ENCODE measurements at places on chromosomes 13 and 19.
A peak's percentile ranks its signal among the peaks of the same experiment; 100 is the strongest.

DNA sequence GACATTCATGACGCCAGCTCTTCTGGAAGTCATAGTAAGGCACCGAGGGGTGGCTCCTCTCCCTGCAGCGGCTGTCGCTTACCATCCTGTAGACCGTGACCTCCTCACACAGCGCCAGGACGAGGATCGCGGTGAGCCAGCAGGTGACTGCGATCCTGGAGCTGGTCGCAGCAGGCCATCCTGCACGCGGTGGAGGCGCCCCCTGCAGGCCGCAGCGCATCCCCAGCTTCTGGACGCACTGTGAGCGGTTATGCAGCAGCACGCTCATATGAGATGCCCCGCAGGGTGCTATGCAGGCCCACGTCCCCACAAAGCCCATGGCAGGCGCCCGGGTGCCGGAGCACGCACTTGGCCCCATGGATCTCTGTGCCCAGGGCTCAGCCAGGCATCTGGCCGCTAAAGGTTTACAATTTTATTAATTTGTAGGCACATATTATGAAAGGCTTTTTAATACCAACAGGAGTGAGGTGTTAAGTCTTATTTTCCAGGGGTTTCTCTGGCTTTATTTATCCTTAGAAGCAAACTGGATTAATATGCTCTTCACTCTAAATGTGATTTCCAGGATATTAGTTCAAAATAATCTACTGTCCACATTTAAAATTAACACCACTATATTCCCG is 35.6 kb upstream of the PSPC1 start:
- DNase-seq = peak; percentile 15

GRCh38 chr19:36215276-36216123 is 594 bp downstream of the ZNF146 start:
- DNase-seq = no peak

GRCh38 chr13:69641773-69642172 is 465.9 kb upstream of the ATXN8OS start:
- no peak for DNase-seq

DNA sequence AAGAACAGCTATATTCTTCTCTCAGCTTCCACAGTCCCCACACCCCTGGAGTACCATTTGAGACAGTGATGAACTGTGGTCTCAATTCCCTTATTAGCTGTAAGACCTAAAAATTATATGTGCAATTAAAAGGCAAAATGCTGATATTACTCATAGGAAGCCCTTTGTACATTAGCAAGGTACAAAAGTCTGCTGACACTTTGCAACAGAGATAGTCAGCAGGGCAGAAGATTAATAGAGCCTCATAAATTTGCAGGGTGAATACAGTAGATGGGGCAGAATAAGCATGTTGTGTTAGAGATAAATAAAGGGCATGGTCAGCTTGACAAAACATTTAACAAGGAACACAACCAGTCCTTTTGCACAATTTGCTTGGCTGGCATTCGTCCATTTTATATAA is 210.0 kb upstream of the OBI1 start:
- no peak for DNase-seq

- no peak for DNase-seq
Measured at GRCh38 chr13:109644069-109644750, 142.2 kb downstream of the IRS2 start.

DNA sequence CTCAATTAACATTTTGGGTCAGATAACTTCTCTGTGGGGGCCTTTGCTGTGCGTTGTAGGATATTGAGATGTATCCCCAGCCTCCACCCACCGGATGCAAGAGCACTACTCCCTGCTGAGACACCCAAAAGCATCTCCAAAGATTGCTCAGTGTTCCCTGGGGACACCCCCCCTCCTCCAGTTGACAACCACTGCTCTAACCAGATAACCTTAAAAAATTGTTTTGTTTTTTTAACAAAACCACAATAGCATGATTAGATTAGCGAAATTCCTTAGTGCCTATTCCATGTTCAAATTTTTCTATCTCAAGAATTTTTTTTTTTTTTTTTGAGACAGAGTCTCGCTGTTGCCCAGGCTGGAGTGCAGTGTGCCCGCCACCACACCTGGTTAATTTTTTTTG is 2.6 kb upstream of the EPN1 start:
- DNase-seq = no peak
